ENCODE measurements at places on chromosomes 1 and 21. TPM values are rescaled to one million over a fixed set of nuclear protein-coding genes. Genes with fewer than 3 reads are reported as not detected.

GRCh38 chr21:26437326-26438009, 135.6 kb downstream of the CYYR1 start:
- DNase-seq = no peak

GRCh38 chr1:210233495-210234328, 1.1 kb downstream of the SERTAD4 start:
- DNase-seq = peak; percentile 38

GRCh38 chr1:33235521-33235920, 20.8 kb upstream of the ZNF362 start:
- DNase-seq = no peak

DNA sequence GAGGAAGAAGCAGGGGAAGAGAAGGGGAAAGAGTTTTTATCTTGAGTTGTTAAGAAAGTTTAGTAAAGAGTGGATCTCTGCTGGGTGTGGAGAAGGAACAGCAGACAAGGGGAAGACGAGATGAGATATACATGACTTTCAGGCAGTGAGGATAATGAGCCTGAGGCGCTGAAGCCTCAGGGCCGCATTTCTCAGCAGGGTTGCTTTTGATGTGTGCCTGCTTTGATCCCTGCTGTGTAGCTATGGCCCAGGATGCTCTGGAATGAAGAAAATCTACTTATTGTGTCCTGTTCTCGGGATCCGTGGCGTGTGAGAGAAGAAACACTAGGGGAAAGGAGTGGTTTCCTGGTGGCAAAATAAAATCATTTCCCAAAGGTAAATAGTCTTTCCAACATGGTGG, 15.1 kb upstream of the RPE65 start:
- peak; percentile 46 for DNase-seq

DNA sequence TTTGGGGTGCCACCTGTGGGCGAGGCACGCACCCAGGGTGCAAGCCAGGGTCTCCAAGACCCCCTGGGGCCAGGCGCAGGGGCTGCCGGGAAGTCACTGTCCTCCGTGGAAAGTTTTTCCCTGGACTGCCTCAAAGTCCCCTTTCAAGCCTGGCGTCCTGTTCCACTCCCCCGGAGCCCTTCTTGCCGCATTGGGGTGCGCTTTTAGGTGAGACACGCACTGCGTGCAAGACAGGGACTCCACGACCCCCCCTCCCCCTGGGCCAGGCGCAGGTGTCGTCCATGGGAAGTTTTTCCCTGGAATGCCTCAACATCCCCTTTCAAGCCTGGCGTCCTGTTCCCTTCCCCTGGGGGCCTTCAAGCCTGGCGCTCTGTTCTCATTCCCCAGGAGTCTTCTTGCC, 137.1 kb downstream of the LIPI start:
- DNase-seq = no peak

CD52 gene
- total RNA-seq = not detected

DNA sequence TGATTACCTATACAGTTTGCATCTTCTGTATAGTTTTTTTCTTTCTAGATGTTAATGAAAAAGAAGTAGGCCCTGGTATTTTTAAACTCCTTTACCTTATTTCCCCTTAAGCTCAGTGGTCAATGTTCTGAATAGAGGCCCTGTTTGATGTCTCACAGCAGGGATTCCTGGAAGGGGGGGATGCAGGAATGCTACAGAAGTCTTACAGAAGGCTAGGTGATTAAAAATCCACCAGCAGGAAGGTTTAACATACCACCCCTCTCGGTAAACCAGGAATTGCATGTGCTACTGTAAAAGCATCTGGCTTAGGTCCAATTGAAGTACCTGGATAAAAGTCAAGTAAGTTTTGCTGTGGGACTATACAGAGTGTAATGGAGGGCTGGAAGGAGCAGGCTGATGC, 78.3 kb downstream of the NOS1AP start:
- peak; percentile 42 for DNase-seq

DNA sequence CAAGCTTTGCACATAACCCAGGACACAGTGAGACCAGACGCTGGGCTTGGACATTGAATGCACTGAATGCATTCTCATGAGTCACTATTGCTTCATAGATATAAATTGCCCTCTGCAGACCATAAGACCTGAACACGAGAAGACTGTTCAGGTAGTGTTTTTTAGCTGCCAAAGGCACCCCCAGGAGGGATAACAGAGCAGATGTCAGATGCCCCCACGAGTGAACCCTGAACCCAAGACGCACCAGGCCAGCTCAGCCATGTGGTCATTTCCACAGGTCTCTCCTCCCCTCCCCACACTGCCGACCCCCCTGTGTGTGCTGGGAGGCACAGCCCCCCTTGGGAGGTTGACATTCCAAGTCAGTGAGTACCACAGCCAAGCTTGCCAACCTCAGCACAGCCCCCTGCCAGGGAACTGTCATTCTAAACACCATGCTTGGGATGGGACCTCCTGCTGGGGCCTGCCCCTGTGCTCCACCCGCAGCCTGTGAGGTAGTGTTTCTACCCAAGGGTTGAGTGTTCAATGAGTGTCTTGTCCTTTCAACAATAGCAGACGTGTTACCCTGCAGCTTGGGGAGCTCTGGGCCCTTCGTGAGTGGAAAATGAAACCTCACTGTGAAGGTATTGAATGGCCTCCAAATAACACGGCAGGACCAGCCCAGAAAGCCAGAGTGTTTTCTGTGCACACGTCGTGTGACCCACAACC, 68.2 kb downstream of the PSMG1 start:
- DNase-seq = no peak

All from Caco-2 (cell line).